AG10803 (cell line): ENCODE measurements at places on chromosomes 3 and 15.

- peak; percentile 56 for DNase-seq
These were observed at the start of gene SLCO3A1 for GRCh38 chr15:91853511-91853947. SLCO3A1 (plus strand) TSS chr15:91853708.

DNA sequence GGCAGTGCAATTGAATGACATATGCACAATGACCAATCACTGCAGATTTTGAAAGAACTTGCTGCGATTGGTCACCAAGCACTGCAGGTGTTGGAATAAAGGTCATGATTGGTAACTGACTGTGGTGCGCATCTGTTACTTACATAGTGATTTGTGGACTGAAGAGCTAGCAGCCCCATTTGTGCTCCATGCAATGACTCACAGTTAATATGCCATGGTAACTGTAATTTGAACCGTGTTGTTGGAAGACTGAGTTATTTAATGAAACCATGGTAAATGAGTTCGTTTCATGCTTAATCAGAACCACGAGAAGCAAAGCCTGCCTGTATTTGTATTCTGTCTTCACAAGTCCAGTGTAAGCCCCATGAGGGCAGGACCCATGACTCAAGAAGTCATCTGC, 220.5 kb downstream of the TJP1 start:
- no peak for DNase-seq

- DNase-seq, result no peak
These were observed 314.4 kb downstream of the SHQ1 start for GRCh38 chr3:72533591-72534473.

- DNase-seq, result peak; percentile 43
These were observed 49.4 kb downstream of the MYZAP start for GRCh38 chr15:57640930-57641682.

DNA sequence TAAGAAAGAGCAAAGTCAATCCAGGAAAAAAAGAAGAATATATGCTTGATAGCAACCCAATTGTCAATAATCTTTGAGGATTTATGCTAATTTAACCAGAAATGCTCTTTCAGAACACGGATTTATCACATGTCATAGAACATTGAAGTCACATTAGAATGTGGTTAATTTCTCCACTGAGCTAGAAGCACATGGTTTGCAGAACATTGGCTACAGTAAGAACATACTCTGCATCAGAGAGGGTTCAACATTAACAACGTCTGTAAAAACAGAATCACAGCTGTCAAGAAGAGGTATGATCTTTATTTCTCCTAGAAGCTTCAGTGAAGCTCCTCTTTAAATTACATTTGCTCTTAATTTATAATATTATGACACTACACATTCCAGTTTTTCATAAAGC, 619.7 kb upstream of the AGTR1 start:
- no peak for DNase-seq

- no peak for DNase-seq
These were observed 15.0 kb upstream of the CACNA2D2 start for GRCh38 chr3:50518436-50518835.

DNA sequence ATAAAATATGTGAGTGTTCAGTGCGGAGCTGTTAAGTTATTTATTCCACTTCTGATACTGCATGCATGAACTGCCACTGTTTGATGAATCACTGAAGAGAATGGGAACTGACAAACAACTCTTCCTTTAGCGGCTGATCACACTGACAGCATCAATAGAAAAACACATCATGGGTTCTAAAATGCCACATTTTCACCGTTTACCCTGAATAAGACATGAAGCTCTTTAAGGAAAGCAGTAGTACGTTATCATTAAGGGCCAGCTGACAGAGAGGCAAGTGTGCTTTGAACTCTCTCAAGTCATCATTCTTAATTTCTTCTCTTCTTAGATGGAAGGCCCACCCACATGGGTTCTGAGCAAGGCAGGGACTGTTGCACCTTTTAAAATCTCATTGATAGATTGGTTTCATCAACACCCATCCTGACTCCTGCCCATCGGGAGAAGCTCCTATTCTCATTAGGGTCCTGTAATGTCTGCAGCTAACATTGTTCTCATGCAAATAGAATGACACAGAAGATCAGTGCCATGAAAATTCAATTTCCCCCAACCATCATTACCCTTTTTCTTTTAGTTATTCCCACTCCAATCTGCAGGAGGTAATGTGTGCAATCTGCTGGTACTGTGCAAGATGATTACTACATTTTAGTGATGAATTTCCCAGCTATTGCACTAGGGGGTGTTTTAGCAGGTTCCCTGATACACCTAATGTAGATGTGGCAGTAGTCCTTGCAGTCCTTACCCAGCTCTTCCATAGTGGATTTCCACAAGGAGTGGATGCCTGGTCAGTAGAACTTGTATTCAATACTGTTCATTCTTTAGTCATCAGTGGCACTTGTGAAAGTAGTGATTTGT, 119.1 kb downstream of the ROBO2 start:
- no peak for DNase-seq

GRCh38 chr3:108329947-108330346, 33.6 kb downstream of the HHLA2 start:
- no peak for DNase-seq

GRCh38 chr15:91447991-91448644, 348.1 kb downstream of the SV2B start:
- DNase-seq, result no peak

- no peak for DNase-seq
These were observed 7.2 kb upstream of the LACTB start for GRCh38 chr15:63114465-63114864.

- DNase-seq, result no peak
These were observed 18.1 kb upstream of the CACNA2D2 start for GRCh38 chr3:50521572-50521971.

DNA sequence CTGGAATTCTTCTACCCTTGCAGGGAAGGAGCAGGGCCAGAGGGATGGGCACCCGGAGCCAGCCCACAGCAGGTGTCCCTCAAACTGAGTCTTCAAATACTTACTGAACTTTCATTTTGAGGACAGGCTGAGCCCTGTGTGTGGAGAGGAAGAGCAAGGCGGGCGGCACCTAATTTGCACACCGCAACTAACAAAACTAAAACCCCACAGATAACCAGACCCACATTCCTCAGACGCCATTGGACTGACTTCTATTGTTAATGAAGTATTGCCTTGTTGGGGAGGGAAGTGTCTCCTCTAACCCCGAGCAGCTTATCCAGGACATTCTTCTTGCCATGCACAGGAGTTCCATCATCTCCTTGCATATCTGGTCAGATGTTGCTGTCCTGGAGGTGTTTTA, 105.2 kb upstream of the NR2E3 start:
- DNase-seq, result peak; percentile 65

DNA sequence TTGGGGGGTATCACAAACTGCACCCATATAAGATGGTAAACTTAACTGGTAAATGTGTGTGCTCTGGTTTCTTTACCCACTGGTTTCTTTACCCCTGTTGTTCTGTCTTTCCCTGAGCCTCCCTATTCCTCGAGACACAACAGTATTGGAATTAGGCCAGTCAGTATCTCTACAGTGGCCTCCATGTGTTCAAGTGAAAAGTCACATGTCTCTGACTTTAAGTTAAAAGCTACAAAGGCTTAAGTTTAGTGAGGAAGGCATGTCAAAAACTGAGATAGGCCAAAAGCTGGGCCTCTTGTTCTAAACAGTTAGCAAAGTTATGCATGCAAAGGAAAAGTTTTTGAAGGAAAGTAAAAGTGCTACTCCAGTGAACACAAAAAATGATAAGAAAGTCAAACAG, 513.3 kb downstream of the ROBO2 start:
- DNase-seq, result no peak

DNA sequence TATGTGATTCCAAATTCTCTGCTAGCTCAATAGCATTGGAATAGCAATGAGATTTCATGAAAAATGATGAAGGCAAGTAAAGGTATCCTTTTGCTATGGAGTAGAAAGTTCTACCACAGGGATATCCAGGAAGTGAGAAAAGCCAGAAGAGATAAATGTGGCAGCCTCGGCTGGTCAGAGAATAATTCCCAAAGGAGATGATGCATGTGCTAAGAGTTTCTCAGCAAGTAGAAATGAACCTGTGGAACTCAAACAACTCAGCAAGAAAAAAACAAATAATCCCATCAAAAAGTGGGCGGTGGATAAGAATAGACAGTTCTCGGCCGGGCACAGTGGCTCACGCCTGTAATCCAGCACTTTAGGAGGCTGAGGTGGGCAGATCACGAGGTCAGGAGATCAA, 38.2 kb downstream of the ALS2CL start:
- peak; percentile 26 for DNase-seq

GRCh38 chr15:31934821-31935220, 95.5 kb upstream of the CHRNA7 start:
- DNase-seq, result no peak

GRCh38 chr3:136042608-136043221, 77.2 kb downstream of the PPP2R3A start:
- DNase-seq, result peak; percentile 63

GRCh38 chr3:43194490-43195114, 88.7 kb upstream of the POMGNT2 start:
- DNase-seq, result no peak

DNA sequence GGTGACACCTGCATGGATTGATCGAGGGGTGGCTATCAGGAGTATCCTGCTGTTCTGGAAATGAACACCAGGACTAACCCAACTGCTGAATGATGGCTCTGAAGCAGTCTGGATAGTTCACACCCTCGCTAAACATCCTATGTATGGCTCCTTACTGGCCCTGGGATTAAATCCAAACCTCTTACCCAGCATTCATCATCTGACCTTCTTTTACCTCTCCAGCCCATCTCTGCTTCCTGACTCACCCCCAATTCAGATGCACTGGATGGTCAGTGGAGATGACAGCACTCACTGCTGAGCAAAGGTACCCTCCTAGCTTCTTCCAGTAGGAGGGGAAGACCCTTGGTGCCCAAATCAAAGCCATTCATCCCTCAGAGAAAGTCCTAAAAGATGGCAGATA, 235.2 kb upstream of the TRIM42 start:
- DNase-seq, result no peak

- no peak for DNase-seq
These were observed 664.2 kb upstream of the CFAP20DC start for GRCh38 chr3:59714066-59714465.

GRCh38 chr3:171849617-171850319, 6.6 kb downstream of the TMEM212 start:
- no peak for DNase-seq

DNA sequence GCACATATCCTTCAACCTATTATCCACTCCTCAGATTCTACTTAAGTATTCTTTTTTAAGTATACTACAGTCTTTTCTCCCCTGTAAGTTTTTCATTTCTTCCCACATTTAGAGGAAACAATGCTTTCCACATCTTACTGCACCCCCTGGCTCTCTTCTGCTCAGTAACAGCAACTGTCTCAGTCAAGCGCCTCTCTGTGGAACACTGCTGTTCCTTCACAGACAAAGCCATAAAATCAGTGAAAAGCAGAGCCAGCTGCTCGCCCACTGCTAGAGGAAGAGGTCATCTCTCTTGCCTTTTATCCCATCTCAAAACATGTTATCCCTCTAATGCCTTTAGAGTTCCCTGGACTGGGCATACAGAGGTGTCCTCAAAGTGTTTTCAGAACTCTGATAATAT, 24.8 kb downstream of the SERP1 start:
- DNase-seq, result no peak

DNA sequence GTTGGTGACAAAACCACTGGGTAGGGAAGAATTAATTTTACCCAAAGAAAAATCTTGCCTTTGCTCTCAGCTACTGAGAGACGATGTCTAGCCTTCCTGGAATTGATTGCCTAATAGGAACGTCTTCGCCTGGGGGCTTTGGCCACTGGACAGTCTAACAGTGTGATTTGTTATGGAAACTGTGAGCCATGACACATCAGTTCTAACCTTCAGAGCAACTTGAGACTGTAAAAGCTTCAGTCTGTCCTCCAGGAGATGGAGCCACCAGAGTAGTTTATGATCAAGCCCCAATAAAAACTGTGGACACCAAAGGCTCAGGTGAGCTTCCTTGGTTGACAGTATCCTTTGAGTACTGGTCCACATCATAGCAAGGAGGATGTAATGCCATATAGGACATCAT, 235.8 kb upstream of the TMCO5A start:
- peak; percentile 3 for DNase-seq

- peak; percentile 91 for DNase-seq
These were observed 10.2 kb downstream of the CA12 start for GRCh38 chr15:63371297-63371918.

GRCh38 chr3:47746264-47746663, 35.4 kb downstream of the SMARCC1 start:
- no peak for DNase-seq

DNA sequence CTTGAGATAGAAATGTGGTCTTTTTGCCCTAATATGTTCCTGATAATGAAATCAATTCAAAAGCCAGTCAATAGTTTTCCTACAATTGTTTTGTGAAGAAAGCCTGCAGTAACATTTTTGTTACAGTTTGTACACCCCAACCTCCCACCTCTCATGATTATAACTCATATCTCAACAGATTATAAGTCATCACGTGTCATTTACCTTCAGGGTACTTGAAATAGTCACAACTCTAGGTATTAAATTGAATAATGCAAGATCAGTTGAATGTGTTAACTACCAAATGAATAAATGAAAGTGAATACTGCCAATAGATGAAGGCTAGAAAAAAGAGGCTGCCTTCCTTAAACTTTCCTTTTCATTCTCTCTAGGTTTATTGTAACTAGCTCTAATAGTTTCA, 32.9 kb upstream of the CTDSPL2 start:
- DNase-seq, result no peak

DNA sequence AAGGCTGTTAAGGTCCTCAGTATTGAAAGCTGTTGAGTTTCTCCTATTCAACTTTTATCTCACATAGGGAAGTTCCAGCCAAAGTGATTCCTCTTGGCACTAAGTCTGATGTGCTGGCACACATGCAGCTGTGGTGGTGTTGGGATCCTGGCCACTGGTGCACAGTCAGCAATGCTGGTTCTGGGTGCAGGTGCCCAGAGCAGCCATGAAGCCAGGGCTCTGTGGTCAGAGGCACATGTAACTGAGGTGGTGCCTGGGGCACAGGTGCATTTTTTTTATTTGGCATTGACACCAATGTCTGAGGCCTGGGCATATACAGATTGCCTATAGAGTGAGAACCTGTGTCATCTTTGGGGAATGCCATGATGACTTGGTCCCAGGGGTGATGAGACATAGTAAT, 271.4 kb downstream of the POLQ start:
- DNase-seq, result no peak

GRCh38 chr3:196932600-196932999, 9.7 kb downstream of the NCBP2 start:
- DNase-seq, result no peak

GRCh38 chr3:163043074-163043473, 1546.5 kb downstream of the OTOL1 start:
- DNase-seq, result peak; percentile 3

DNA sequence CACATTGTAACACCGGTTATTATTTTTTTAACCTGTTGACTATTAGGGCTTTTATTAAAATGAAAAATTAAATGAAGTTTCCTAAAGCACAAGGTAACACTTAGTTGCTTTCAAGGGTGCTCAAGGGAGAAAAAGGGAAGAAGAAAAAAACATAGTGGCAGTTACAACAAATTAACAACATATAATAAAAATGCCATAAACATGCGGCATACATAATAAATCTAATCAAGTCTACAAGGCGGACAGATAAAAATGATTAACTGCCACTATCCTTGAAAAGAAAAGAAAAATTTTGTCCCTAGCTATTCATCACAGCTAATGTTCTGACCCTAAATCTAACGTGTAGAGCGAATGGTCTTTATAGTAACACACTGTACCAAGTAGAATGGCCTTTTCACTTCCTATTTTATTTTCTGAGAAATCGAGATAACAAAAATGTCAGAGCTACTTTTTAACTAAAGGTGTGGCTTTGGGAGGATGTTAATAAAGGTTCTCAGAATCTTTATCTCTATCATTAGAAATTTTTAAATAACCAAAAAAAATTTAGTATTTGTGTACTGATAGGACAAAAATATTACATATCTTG, 194.9 kb downstream of the FOXP1 start:
- DNase-seq, result no peak
